ENCODE measurements at places on chromosomes 13 and 19.
A peak's percentile ranks its signal among the peaks of the same experiment; 100 is the strongest.

GRCh38 chr13:97141564-97142005 lies 80.5 kb upstream of the MBNL2 start:
- DNase-seq: peak; percentile 69

DNA sequence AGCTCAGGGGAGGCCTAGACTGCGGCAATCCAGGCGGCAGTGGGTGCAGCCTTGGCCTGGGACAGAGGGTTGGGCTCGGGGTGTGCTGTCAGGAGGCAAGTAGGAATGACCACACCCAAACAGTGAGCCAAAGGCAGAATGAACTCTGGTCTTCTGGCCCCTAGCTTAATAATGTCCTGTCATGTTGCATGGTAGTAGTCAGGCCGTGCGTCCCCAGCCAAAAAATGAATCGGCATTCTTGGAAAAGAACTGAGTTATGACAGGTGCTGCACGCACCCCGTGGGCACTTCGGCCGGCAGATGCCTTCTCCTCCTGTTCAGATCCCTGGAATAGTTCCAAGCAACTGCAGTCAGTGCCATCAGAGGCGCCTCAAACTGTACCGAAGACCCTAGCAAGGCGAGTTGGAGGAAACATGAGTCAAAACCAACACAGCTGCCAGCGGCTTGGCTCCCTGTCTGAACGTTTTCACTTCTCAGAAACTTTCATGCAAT lies 55.9 kb downstream of the ATP7B start:
- DNase-seq: no peak

DNA sequence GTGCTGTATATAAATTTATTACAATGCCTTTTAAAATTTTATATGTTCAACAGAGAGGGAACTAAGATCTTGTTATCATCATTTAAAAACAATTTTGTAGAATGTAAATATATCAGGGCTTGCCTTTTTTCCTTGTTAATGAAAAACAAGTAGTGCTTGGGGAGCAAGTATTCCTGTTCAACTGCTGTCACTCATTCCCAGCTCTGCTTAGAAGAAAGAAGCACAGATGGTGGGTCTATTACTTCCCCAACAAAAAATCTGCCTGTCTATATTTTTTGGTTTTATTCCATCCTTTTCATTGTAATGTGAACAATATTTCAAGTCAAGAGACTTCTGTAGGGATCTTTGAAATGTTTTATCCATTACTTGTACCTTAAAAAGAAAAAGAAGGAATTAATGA lies 503.9 kb downstream of the GPC5 start:
- DNase-seq: no peak

- DNase-seq: peak; percentile 80
Observed at GRCh38 chr13:40116008-40116407, 460.5 kb downstream of the COG6 start.

- no peak for DNase-seq
Observed at GRCh38 chr13:49347650-49348385, 96.0 kb downstream of the CAB39L start.

GRCh38 chr13:53054569-53054968 lies 26.0 kb downstream of the OLFM4 start:
- DNase-seq: no peak

DNA sequence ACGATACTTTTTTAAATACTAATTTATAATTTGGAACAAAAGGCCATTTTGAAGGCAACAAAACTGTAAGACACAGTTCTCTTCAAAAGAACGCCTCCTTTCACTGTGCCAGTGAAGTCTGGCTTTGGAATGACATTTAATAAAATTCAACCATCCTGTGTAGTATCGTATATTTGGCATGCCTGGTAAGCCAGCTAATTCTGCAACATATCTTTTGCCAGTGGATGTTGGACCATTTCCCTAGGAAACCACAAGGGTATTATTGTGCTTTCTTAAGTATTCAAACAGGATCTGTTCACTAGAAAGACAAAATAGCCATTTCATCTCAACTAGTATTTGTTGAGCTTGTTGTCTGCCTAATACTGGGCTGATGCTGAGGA lies 111.6 kb downstream of the RGCC start:
- DNase-seq: no peak

GRCh38 chr19:38730731-38731589 lies 13.3 kb downstream of the CAPN12 start:
- no peak for DNase-seq

DNA sequence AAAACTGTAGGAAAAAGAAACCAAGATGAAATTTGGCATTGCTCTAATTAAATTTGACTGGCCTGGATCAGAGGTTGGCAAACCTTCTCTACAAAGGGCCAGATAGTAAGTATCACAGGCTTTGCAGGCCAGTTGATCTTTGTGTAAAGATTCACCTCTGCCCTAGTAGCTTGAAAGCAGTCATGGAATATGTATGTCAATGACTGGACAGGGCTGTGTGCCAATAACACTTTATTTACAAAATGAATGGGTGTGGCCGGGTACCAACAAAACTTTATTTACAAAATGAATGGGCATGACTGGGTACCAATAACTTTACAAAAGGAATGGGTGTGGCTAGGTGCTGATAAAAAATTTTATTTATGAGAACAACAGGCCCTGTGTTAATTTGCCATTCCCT lies 20.0 kb downstream of the SIN3B start:
- no peak for DNase-seq

All from NB4 (cell line).